ENCODE measurements at places on chromosomes 5 and 9. TPM values are rescaled to one million over a fixed set of nuclear protein-coding genes. Genes with fewer than 3 reads are reported as not detected.

The PCDHGA3 gene
- total RNA-seq: 12.9 TPM

The GABRG2 gene
- not detected for total RNA-seq

DNA sequence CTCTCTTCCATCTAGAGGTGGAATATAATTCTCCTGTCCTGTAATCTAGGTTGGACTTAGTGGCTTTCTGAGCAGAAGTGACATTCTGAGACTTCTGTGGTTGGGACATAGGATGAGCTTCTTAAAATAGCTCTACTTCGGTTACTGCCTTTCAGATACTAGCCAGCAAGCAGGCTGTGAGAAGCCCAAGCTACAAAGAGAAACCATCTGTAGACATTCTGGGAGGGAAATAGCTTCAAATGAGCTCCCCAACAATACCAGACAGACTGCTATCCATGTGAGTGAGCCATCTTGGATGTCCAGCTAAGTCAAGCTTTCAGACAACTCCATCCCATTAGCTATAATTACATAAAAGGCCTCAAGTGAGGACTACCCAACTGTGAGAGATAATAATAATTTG, 568.9 kb downstream of the DMRTA1 start:
- DNase-seq: no peak

DNA sequence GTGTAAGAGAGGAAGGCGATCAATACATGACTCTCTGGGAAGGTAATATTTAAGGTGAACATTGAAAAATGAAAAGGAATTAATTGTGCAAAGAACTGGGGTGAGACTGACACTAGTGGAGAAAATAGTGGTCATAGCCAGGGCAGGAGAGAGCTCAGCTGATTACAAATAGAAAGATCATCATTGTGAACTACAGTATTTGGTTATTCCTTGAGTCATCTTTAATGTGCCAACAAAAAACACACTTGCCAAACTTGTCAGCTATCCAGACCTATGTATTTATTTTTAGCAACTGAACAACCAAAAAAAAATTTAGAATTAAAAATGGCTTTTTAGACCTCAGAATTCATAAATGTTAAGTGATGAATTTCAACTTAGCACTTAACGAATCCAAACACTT, 749.8 kb upstream of the CDH9 start:
- DNase-seq: no peak

The LCN10 gene
- 2.8 TPM for total RNA-seq
